HCT116 (cell line): ENCODE measurements at places on chromosomes 5 and 9.

DNA sequence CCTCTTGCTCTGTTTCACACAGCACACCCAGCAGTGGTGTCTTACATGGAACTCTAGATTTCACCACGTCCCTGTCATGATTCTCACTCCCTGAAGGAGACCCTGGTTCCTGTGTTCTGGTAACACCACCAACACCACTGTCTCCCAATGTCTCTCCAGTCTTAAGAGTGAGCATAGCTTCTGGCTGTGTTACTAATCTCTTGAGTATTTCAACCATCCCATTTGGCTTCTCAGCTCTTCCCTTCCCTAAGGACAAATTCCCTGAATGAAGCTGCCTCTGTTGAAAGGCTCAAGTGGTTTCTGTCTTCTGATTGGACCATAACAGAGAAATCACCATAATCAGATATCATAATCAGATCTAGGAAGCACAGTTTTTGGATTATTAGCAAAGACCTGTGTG lies 311.8 kb downstream of the DNAH5 start:
- DNase-seq: no peak

DNA sequence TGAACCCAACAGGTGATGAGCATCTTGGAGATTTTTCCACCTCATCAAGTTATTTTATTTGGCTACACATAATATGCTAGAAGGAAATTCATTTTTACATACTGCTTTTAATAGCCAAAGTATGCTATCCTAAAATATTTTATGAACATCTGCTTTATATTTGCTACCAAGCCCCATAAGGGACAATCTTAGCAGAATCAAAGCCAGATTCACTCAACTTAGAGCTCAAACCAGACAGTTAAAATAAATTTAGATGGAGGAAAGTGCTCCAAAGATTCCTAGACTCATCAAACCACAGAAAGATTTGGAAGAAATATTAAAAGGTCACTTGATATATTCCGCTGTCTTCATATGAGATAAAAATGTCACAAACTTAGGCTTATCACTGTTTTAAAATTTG lies 637.1 kb upstream of the CCNG1 start:
- DNase-seq: no peak

DNA sequence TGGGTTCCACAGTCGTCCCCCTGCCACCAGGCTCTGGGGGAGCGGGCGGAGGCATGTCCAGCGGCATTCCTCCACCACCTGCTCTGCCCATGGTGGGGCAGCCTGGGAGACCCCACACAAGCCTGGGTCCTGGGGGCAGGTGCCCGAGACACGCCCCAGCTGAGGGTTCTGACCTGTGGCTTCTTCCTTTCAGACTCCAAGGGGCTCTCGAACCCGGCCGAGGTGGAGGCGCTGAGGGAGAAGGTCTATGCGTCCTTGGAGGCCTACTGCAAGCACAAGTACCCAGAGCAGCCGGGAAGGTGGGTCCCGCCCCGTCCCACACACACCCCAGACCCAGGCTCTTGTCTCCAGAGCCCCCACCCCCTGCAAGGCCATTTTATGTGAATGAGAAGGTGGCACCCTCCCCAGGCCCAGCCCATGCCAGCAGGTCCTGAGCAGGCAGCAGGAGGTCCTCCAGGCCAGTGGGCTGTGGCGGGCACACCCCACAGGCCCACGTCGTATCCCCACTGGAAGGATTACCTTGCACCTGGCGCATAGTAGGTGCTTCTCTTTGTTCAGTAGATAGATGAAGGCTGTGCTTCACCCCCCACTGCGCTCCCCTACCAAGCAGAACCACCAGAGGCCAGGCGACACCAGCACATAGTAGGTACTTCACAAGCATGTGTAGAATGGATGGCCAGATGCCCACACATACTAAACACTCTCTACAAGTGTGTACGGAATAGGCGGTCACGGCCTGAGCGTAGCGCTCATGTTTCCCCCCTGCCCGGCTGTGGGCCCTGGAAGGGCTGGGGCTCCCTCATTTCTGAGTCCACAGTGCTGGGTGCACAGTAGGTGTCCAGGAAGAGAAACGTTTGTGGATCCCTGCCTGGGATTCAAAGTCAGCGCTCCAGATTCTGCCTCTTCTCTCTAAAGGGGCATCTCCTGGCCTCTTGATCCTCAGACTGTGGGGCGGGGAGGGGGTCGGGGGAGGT lies 107.9 kb downstream of the RXRA start:
- no peak for DNase-seq

DNA sequence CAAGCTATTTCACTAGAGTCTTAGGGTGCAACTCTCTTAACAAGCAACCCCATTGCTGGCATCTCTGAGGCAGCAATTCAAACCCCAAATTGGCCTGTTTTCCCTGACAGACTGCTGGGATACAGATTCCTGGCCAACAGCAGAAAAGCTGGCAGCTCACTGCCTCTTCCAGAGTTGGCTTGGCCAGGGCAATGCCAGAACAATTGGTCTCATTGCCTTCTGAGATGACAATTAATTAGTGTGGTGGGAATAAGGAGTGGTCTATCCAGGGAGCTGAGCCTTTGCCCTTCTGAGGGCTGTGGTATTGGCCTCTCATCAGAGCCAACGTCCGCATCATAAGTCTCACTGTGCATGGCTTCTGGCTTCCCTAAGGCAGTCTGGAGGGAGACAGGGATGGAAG lies 183.2 kb downstream of the GNAQ start:
- DNase-seq: no peak

GRCh38 chr5:158529454-158529853 lies 570.3 kb downstream of the EBF1 start:
- no peak for DNase-seq

GRCh38 chr5:54520940-54521339 lies 3.4 kb downstream of the SNX18 start:
- no peak for DNase-seq

- DNase-seq: no peak
Observed at GRCh38 chr5:111122398-111122797, 30.2 kb downstream of the WDR36 start.

DNA sequence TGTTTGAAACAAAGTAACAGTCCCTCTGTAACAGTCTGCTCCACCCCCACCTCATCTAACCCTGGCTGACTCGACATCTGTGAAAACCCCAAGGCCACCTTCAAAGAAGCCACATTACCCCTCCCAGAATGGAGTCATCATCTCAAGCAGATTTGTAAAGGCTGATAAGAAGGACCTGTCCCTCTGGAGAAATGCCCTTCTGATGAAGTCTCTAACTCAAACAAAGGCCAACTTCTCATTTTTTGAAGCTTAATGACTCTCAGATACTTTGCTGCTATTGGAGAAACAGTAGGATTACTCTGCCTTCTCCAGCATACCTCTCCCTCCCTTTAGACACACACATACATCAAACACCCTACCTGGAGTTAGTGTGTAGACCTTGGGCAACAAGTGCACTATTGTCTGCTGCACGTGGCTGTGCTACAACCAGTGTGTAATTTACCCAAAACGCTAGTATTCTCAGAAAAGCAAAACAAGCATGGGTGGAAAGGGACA lies 5.3 kb upstream of the SUSD1 start:
- no peak for DNase-seq

DNA sequence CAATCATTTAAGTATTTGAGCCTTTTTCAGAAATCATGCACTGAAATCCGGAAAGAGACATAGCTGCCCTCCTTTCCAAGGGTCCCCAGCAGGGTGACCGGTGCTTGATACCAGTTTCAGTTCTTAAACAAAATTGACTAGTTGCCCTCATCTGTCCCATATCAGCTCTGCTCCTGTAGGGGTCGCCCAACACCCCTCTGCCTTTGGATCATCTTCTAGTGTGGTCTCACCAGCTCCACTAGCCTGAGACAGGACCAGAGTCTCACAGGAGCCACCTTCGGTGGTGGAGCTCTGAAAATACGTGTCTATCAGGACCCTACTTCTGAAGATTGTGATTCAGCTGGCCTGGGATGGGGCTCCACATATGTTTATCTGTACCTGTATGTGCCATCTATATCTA lies 428.2 kb downstream of the ENC1 start:
- DNase-seq: peak; percentile 26

DNA sequence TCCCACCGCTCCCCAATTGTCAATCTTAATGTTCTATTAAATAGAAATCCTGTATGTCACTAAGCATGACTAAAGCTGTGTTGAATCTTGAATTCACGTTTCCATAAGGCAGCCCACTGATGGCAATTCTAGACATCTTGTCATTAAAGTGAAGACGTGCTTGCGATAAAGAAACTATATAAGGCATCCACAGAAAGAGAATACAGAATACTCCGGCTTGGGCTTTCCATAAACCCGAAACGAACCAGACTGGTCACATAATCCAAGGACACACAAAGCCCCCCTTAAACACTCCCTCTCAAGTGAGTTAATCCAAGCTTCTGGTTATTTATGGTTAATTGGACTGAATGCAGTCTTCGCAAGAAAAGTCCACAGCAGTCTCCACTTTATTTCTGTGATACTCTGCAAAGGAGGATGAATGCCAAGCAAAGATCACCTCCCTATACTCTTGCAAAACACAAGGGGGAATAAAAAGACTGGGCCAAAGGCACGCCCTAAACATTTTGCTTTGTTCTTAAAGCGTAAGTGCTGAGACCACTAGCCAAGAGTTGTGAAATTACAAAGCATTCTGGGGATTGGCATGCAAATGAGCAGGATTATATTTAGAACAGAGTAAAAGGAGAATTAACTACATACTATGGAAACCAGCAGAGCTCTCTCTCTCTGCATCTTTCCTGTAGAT lies 54.7 kb downstream of the DPYSL3 start:
- no peak for DNase-seq

GRCh38 chr5:108366500-108366899 lies 15.4 kb downstream of the FBXL17 start:
- DNase-seq: no peak
